ENCODE measurements at places on chromosomes 5 and 9.
A peak's percentile ranks its signal among the peaks of the same experiment; 100 is the strongest.

- DNase-seq, result no peak
These were observed 48.3 kb upstream of the RIC1 start for GRCh38 chr9:5580650-5581049.

DNA sequence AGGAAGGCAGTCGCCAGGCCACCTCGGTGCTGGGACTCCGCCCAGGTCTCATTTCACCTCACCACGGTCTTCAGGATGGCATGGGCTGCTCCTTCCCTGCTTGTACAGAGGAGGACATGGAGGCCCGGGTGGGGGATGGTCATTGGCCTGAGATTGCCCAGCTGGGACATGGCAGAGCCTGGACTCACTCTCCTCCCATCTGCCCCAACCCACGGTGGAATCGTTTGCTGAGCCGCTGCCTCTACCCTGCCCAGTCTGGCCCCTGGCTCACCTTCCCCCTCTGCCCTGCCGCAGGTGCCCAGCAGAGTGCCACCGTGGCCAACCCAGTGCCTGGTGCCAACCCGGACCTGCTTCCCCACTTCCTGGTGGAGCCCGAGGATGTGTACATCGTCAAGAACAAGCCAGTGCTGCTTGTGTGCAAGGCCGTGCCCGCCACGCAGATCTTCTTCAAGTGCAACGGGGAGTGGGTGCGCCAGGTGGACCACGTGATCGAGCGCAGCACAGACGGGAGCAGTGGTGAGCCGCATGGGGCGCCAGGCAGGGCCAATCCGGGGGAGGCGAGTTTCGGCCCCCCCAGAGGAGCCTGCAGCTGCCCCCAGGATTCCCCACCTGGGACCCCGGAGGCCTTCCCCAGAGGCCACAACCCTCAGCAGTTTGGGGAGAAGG, 36.7 kb downstream of the HK3 start:
- no peak for DNase-seq

DNA sequence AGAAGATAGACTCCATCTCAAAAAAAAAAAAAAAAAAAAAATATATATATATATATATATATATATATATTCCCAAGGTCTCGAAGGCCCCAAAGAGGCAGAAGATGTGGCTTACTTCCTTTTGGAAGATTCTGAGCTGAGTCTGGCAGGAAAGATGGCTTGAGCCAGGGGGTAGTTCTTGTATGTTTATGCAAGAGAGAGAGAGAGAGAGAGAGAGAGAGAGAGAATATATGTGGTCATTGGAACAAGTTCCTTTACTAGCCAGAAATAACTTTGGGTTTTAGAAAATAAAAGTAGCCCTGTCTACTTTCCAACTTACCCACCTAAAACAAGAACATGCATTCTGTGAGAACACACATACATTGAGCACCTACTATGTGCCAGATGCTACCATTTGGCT, 17.6 kb downstream of the NCS1 start:
- DNase-seq, result no peak

- no peak for DNase-seq
These were observed 54.7 kb upstream of the TSLP start for GRCh38 chr5:111016801-111017200.

DNA sequence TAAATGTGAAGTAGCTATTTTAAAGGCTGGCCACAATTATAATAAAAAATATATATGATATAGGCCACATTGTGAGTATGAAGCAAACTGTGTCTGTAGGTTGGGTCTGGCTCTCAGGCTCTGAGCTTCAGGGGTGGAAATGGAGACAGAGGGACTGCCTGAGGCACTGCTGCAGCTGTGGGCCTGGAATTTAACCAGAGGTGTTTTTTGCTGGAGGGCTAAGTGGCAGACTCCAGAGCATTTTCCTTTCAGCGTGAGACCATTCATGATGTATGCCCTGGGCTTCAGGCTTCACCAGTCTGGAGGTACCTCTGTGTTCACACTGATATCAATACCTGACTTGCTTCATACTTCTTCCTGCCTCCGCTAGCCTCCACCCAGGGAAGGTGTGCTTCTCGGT, 64.9 kb upstream of the IL12B start:
- DNase-seq, result no peak

DNA sequence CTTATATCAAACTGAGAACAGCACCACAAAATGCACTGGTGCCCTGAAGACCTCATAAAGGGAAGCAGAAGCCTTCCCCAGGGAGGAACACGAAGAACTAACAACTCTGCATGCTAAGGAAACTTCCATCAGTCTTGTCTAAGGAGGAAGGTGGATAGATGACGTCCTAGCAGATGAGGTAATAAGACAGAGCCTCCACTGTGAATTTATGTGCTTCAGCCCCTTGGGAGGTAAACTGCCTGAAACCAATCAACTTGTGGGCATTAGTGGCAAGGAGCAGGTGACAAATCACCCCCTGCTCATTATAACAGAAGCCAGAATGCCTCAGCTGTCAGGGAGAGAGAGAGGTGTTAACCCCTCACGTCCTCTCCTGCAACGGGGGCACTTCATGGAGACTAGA, 48.9 kb upstream of the SPIN1 start:
- DNase-seq, result no peak

- no peak for DNase-seq
These were observed 5.0 kb downstream of the TARS1 start for GRCh38 chr5:33445798-33446197.

DNA sequence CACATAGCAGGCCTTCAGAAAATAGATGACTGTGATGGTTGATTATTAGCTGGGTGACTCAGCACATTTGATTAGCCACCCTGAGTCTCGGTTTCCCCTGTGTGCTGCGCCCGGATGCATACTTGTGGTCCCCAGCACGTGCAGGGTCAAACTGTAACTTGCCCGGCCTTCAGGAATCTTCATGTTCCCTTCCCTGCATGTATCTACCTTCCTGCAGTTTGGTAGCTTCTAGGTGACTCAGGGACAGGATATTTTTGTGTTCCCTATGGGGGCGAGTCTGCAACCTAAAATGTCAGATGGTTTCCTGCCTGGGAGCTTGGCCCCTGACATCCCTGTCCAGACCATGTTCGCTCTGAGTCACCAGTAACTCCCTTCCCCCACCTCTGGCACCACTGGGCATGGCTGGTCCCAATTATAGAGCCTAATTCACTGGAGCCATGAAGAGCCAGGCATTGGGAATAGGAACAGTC, 13.2 kb downstream of the PTGS1 start:
- DNase-seq, result no peak

DNA sequence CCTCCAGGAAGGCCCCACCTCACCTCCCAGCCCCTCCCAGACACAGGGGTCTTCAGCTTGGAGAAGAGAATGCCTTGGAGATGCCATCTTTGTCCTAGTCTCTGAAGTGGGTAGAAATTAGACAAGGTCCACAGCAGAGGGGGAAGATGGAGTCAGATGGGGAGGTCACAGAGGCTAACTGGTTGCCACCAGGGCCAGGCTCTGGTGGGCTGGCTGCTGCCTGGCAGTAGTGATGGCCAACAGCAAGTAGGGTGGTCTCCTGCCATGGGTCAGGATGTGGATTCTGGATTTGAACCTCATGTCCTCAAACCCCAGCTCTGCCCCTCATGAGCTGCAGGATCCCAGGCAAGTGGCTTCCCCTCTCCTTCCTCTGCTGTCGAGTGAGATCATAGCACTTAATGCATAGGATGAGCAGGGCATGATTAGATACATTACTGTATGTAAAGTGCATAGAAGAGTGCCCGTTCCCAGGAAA, 38.7 kb upstream of the NEK6 start:
- no peak for DNase-seq

DNA sequence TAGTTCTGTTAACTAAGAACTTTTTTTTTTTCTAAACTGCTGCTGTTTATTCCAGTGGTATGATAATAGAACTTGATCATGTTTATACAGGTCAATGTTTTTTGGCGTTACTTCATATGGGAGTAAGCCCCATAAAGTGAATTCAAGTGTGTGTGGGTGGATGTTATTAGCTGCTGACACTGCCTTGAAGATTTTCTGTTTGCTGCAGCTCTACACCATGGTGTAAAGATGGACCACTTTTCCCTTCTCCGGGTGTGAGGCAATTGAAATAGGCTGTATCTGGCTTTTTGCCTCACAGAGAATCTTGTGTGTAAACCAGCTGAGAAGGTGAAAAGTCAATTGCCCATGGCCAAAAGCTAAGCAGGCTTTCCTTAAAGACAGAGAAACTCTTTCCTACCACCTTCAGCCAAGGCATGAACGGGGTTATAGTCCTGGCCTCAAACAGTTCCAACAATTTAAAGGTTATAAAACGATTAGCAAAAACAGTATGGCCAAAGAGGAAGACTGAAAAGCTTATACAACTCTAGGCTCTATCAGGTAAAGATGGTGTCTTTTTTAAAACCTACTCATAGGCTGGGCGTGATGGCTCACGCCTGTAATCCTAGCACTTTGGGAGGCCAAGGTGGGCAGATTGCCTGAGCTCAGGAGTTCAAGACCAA, 33.9 kb upstream of the ABCA1 start:
- DNase-seq, result no peak

DNA sequence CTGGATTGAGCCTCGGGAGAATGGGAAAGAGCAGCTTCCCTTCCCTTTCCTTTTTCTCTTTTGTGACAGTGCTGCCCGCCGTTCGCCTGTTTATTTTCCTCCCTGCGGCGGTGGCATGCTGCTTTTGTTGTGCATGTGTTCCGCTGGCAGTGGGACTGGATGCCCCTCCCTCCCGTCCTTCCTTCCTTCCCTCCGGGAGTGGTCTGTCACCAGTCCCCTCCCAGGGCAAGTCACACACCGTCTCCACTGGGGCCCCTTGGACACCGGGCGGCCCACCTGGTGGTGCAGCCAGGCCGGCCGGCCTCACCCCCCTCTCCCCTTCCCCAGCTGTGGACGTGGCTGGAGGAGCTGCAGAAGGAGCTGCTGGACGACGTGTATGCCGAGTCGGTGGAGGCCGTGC, 214.7 kb downstream of the TRIO start:
- DNase-seq, result no peak

GRCh38 chr9:123002754-123003153, 30.7 kb upstream of the GPR21 start:
- DNase-seq, result no peak

- no peak for DNase-seq
These were observed 41.2 kb downstream of the SLC6A3 start for GRCh38 chr5:1404062-1404461.

DNA sequence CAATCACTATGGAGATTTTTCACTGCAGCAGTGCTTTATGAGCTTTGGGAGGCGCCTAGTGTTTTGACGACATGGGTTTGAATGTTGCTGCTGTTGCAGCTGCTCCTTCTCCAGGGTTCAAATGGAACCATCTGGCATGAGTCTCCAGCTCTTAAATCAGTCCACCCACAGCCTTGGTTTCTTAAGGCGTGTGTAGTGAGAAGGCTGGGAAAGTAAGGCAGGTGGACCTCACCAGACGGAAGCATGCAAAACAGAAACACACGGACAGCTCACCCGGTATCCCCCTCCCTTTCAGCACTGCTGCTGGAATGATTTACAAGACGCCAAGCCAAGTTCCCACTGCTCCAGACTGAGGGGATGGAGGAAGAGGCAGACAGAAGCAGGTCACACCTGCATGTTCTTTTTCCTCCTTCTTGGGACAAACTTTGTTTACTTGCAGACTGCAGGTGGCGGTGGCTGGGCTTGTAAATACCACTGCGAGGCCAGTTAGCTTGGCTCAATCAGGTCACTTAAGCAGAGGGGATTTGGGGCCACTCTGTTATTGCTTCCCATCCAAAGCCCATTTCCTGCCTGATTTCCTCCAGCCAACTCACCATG, 47.4 kb downstream of the ADAM19 start:
- DNase-seq, result no peak

DNA sequence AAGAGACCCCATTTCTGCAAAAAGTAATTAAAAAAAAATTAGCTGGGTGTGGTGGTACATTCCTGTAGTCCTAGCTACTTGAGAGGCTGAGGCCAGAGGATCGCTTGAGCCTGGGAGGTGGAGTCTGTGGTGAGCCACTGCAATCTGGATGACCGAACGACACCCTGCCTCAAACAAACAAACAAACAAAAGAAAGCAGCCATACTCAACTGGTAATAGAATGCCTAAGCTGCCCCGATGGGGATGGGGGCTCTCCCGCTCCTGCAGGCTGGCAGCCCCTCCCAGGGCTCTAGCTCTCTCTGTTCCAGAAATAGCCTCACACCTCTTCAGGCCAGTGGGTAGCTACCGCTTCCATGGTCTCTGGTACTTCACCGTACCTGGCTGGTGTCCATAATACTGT, 241.8 kb downstream of the FANCC start:
- no peak for DNase-seq

DNA sequence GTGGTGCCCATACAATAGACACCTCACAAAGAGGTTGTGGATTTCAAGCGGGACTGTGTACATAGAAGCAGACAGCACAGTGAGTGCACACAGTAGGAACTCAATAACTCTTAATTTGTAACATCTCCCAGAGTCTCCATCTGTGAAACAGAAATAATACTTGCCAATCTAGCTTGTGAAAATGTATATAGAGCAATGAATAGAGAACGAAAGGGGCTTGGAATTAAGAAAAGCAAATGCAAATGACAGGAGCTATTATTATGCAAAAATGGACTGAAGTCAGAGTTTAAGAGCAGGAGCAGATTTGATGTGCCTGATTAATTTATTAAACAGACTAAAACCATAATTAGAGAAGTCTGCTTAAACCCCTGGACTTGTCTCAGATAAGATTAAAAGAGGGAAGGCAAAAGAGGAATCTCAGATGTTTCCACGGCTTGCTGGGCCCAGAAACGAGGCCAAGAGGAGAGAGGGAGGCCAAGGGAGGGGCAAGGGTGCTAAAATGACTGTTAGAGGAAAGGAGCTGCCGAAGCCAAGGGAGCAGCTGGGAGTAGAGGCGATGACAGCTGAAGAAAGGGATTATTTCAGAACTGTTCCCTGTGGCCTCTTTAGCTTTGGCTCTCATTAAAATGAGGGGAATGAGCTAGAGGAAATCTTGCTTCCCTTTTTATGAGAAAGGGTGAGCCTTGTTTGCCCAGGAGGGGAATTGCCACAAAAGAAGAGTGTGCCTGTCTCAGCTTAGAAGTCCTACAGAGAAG, 72.1 kb downstream of the FEM1C start:
- no peak for DNase-seq

DNA sequence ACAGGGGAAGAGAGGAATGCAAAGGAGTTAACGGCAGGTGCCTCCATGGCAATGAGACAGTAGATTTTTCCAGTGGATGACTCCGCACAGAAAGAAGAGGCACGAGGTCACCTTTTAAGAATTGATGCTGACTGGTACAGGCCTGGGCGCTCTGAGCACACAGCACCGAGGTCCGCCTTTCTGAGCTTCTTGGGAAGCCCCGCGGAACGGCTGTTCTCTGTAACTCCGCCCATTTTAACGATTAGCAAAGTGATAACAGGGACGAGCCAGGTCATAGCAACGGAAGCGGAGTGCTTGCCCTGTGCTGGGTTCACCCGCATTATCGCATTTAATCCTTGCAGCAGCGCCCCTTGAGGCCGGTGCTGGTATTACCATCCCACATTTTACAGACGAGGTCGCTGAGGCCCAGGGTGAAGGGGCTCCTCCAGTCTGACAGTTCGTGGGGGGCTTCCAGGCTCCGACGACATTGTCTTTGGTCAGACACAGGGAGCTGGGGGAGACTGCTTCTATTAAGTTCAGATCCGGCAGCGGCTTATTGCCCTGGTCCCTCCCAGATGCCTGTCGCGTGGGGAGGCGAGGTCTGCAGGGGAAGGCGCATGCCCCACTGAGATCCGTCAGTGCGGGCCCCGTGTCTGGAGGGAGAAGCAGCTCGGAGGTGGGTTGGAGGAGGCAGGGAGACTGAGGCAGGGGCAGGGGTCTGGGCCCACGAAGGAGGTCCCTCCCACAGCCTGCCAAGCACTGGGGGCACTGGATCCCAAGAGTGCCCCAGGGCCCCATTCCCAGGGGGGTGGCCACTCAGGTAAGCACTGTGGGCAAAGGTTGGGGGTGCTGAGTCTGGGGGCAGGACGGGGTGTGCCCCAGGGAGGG, 22.3 kb upstream of the HMCN2 start:
- peak; percentile 83 for DNase-seq
